ENCODE measurements at places on chromosomes 11 and 22.

DNA sequence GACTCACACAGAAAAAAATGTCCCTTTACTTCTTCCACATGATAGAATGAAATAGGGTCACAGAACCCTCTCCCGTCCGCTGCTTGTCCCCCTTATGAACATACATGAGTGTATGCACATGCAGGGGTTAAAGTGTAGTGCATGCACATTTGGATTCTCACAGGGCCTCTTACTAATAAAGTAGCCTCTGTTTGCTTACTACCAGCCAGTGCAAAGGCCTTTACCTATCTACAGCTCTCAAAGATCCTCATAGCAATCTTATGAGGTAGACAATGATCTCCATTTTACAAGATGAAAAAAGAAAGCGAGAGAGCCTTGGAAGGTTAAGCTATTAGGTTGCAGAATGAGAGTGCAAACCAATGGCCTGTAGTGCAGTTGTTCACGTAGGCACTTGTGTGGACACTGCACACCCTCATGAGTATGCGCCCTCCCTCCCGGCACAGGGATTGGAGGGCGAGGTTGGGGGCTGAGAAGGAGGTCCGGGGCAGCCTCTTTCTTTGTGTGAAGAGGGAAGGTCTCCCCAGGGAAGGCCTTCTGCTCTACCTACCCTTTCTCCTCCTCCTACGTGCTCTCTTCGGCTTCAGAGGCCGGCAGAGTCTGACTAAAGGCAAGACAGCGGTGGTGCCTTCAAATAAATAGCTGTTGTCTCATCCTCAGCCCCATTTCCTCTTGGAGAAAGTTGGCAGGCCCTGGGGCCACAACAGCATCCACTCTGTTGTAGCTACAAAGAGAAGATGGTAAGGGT lies 91.3 kb downstream of the CEP164 start:
- no peak for DNase-seq

GRCh38 chr11:96237766-96238266 lies 105.2 kb downstream of the MAML2 start:
- DNase-seq: no peak

DNA sequence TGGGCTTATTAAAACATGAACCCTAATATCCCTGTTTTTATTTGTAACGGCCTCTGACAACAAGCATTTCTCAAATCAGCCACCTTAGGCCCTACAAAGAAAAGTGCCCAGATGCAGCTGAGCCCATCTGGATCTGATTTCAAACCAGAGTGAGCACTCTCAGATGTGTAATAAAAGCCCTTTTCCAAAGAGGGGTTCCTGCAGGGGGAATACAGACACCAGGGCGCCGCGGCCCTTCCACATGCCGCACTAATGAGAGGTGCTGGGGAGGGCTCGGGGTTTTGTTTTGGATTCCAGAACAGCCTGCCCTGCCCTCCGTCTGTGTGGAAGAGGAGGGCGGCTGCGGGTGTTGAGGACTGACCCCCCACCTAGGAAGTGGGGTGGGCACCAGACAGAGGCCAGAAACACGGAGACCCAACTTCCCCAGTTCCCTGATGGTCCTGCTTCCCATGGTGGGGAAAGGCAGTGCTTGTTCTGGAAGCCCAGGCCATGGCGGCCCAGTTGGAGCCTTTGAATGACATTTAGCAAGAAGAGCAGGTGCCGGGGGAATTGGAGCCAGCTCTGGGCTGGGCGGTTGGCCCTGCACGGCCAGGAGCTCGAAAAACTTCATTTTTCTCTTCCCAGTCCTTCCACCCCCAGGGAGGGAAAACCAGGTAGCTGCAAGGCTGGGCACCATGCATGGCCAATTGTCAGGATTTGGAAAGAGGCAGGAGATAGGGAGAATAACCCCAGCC lies 63.7 kb downstream of the MACROD1 start:
- DNase-seq: no peak

- no peak for DNase-seq
These were observed 485.8 kb upstream of the CADM1 start for GRCh38 chr11:115990004-115990447.

DNA sequence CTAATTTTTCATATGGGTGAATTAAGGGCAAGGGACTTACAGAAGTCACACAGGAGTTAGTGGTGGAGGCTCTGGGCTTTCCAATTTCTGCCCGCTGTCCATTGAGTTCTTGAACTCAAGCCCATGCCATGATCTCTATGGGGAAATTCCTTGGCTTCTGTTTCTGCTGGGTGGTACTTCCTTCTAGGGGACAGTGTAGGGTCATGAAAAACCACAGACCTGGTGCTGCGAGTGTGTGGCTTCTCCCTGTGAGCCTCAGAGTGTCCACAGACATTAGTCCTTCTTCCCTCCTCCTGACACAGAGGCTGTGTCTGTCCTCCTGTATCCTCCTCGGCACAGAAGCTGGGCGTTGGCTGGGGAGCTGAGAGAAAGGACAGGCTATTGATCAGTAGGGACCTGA lies 6.3 kb upstream of the SEZ6L start:
- DNase-seq: no peak

- DNase-seq: no peak
These were observed at the start of gene UFD1 for GRCh38 chr22:19478901-19479354. Gene UFD1, minus strand, starts transcription at chr22:19479193. Its CDS starts 108 bp downstream, at chr22:19479085.

- no peak for DNase-seq
These were observed 630.4 kb upstream of the CCDC179 start for GRCh38 chr11:23490557-23491235.

DNA sequence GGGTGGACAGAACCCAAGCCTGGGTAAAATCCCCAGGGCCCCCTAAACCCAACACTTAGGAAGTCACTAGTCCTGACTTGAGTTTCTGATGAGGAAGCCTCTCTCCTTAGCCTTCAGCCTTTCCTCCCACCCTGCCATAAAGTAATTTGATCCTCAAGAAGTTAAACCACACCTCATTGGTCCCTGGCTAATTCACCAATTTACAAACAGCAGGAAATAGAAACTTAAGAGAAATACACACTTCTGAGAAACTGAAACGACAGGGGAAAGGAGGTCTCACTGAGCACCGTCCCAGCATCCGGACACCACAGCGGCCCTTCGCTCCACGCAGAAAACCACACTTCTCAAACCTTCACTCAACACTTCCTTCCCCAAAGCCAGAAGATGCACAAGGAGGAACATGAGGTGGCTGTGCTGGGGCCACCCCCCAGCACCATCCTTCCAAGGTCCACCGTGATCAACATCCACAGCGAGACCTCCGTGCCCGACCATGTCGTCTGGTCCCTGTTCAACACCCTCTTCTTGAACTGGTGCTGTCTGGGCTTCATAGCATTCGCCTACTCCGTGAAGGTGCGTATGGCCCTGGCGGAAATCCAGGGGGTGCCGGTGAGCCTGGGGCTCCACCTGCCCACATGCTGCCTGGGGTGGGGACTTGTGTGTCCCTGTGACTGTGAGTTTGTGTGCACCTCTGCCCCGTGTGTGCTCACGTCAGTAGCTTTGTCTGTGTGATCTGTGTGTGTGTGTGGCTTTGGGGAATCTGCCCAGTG lies at the start of gene IFITM1:
Gene IFITM1, plus strand, starts transcription at position 254 of the 767 bp plus-strand sequence. Its CDS starts 131 bp downstream, at position 385.
- peak; percentile 70 for DNase-seq

- no peak for DNase-seq
These were observed 523.6 kb downstream of the NTM start for GRCh38 chr11:131893988-131894387.

- no peak for DNase-seq
These were observed 8.0 kb upstream of the CTSD start for GRCh38 chr11:1771700-1772099.
